ENCODE measurements at places on chromosomes 6 and 20.

- DNase-seq: no peak
Measured at GRCh38 chr6:17125407-17125806, 23.6 kb downstream of the STMND1 start.

- no peak for DNase-seq
Measured at GRCh38 chr6:99603421-99604165, 3.0 kb upstream of the PRDM13 start.

GRCh38 chr20:2141600-2142575 lies 40.3 kb downstream of the STK35 start:
- DNase-seq: no peak

DNA sequence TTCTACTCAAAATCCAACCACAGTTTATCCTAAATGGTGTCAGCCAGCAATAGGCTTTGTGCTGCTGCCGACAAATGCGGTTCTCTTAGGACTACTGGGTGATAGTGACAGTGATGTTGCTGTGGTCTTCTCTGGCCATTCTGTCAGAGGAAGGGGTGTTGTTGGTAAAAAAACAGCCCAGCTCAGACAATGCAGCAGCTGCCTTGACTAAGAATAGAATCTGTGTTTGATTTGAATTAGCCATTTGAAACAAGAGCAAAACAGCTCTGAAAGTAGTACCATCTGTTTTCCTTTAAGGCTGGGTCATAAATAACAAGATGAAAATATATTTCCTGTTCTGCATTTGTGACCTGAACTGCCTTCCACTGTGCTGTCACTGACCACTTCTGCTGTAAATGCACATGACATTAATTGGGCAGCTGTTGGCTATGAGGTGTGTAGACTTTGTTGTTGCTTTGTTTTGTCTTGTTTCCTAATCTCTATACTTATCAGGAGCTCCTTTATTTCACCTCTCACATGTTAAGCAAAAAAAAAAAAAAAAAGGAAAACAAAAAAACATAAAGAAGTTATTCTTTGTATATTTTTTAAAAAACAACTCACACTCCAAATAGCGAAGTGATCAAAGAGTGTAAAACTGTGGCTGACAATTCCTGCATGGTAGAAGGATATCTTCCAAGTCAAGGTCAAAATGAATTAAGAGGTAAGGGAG lies 497.8 kb upstream of the ARID1B start:
- DNase-seq: no peak

DNA sequence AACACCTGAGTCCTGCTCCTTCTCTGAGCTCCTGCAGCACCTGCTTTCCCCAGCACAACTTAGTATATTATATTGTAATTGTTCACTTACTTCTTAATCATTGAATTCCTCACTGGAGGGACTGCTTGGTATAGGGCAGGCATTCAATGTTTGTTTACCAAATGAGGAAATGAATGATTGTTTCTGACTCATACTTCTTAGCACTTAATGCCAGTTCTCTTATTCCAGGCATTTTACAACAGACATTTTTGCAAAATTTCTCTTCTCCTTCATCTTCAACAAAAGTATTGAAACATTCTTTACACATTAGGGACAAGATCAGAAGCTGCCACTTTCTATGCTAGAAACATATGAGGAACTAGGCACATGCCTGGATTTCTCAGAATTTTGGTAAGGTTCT lies 119.4 kb downstream of the TBX18 start:
- no peak for DNase-seq

DNA sequence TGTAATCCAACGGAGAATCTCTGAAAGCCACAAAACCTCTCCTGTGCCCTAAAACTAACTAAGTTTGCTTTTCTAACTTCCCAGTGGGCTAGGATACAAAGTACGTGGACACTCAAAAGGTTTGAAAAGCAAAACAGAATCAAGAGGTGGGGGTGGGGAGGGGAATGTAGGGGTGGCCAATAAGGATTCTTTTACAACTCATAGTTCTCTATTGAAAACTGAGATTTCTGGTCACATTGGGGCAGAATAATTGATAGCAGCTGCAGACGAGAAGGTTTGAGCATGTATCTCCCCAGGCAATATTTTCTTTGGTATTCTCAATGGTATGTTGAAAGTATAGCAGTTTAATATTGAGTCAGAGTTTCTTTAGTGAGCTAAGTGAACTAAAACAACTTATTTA lies 376.7 kb upstream of the CITED2 start:
- no peak for DNase-seq

GRCh38 chr6:135866445-135867123 lies 15.1 kb downstream of the PDE7B start:
- no peak for DNase-seq

Measured in stimulated activated CD8-positive, alpha-beta memory T cell treated with anti-CD3 and anti-CD28 coated beads, Interleukin-2, amount 100 ng/mL, for 48 hours (primary cell).